ENCODE measurements at places on chromosomes 4 and X.
A peak's percentile ranks its signal among the peaks of the same experiment; 100 is the strongest.

DNA sequence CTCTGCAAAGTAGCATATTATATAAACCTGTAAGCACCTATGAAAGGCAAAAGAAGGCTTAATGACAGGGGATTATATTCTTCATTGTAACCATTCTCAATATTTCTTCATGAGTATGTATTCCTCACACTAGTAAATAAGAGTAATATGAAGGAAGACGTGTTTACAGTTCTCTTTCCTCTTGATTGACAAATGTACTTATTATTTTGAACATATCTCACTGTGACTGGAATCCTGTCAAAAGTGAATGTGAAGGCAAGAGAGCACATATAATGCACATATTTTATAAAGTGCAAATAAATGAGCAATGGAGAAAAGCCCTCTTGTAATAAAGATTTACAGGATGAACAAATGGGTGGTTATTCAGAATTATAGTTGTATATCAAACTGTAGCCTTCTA lies 19.7 kb downstream of the FAM47A start:
- no peak for DNase-seq

GRCh38 chrX:29348288-29348687 lies 761.0 kb downstream of the IL1RAPL1 start:
- DNase-seq, result peak; percentile 3

DNA sequence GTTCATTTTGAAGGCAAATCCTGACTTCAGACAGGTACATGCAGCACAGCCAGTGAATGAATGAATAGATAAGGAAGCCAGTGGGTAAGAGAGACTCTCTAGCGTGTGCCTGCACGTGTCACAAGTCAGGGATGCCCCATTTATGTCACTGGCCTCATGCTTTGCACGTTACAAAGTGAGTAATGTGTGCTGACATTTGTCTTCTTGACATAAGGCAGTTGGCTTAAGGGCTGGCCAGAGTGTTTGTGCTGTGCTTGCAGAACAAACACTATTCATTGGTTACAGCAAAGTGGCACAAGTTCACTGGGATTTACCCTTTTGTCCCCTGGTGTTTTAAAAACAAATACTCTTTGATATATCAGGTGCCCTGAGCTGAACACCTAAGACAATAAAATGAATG lies 55.9 kb downstream of the CRMP1 start:
- no peak for DNase-seq

GRCh38 chr4:102599455-102599854 lies 98.3 kb downstream of the NFKB1 start:
- no peak for DNase-seq

- peak; percentile 11 for DNase-seq
These were observed 179.6 kb upstream of the TENM3 start for GRCh38 chr4:182063651-182064050.

DNA sequence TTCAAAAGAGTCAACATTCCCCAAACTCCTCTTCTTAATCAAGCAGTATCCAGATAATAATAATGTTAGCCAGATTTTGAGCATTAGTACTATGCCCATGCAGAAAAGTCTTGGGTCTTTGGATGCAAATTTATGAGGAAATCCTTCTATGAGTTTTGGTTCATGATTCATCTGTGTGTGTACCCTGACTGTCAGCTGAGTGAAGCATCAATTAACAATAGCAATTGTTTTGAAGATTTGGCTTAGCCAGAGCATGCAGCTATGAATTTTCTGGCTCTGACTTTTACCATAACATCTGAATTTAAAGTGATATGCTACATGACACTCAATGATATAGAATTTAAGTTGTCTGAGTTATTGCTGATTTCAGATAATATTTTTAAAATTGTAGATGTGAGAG lies 145.8 kb downstream of the KLHL4 start:
- DNase-seq, result no peak

DNA sequence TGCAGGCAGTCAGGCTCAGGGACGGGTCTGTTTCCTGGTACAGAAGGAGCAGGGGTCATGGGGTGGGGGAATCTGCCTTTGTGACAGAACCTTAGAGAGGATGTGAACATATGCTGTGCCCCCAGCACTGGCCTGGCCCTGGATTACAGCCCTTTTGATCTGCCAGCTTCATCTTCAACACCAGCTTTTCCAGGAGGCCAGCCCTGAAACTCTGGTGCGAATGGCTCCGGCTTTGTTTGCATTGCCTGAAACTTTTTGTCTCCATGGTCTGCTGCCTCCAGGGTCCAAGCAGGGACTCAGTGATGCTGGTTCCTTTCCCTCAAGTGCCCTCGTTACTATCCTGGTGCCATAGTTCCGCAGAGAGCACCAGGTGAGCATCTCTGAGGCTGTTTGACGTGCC lies 2.1 kb downstream of the CNGA2 start:
- DNase-seq, result no peak

GRCh38 chr4:145784036-145784435 lies 104.1 kb downstream of the C4orf51 start:
- no peak for DNase-seq

DNA sequence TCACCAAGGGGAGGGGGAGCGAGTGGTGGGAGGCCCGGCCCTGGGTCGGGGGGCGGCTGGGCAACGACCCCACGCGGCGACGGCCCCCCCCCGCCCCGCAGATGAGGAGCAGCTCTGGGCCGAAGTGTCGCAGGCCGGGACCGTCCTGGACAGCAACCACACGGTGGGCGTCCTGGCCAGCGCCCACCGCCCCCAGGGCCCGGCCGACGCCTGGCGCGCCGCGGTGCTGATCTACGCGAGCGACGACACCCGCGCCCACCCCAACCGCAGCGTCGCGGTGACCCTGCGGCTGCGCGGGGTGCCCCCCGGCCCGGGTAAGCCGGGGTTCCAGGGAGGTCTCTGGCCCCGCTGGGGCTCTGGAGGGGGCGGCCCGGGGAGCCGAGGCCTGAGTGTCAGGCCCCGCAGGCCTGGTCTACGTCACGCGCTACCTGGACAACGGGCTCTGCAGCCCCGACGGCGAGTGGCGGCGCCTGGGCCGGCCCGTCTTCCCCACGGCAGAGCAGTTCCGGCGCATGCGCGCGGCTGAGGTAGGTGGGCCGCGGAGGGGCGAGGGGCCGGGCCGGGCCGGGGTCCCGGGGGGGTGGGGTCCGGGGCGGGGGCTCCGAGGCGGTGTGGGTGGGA lies 8.7 kb upstream of the FGFRL1 start:
- no peak for DNase-seq

- peak; percentile 93 for DNase-seq
These were observed 91.2 kb upstream of the C1QTNF7 start for GRCh38 chr4:15336410-15337167.

DNA sequence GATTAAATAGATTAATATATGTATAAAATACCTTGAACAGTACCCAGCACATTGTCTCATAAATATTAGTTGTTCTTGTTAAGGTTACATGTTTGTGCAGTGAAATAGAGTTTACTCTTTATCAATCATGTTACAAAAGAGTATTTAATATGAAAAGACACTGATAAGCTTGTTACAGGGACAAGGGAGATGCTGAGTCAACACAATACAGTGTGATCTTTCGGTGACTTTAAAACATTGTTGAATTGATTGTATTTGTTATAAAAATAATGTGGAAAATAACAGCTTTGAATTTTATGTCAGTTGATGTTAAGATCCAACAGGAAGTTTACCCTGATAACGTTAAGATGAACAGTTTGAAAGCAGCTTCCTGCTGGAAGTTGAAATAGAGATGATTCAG lies 1.4 kb upstream of the WDR13 start:
- no peak for DNase-seq

- no peak for DNase-seq
These were observed 67.8 kb downstream of the NBDY start for GRCh38 chrX:56796641-56797395.

DNA sequence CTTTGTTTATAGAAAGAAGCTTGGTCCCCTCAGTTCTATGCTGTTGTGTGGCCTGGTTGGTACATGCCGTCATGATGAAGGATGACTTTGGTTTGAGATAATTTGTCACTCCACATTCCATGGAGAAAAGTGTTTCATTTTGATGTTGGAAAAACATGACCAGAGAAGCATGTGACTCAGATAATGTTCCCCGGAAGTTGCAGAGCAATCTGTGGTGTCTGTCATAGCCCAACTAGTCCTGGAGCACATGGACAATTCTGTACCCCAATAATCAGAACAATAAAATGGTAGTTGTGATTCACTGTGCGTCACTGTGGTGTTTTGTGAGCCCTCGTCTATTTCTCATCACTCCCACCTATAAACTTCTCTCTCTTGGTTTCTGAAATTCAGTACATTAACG lies 85.1 kb downstream of the PDK3 start:
- DNase-seq, result peak; percentile 7

DNA sequence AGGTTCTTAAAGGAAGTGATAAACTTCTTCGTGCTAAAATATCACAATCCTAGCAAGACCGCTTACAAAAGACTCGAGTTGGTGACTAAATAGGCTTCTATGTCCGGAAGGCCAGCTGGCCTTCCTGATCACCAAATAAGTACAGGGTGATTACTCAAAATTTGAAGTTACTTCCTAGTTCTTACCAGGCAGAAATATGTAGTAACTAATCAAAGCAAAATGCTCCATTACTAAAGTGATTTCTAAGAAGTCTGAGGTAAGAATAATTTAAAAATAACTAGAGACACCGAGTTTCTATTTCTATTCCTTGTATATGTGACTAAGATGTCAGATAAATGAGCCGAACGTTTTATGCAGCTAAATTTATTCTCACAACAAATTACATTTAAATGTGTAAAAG lies 62.2 kb downstream of the NSUN7 start:
- no peak for DNase-seq

- DNase-seq, result no peak
These were observed 73.6 kb downstream of the MED28 start for GRCh38 chr4:17688011-17688441.

- DNase-seq, result no peak
These were observed 4.3 kb downstream of the FGFRL1 start for GRCh38 chr4:1015746-1016145.

GRCh38 chrX:108312957-108313356 lies 125.3 kb downstream of the COL4A6 start:
- peak; percentile 65 for DNase-seq

GRCh38 chr4:71604785-71605184 lies 179.1 kb downstream of the GC start:
- no peak for DNase-seq

- peak; percentile 27 for DNase-seq
These were observed 73.5 kb downstream of the CLCN5 start for GRCh38 chrX:49995795-49996455.

- peak; percentile 22 for DNase-seq
These were observed 931.7 kb downstream of the CENPC start for GRCh38 chr4:66613591-66613990.

DNA sequence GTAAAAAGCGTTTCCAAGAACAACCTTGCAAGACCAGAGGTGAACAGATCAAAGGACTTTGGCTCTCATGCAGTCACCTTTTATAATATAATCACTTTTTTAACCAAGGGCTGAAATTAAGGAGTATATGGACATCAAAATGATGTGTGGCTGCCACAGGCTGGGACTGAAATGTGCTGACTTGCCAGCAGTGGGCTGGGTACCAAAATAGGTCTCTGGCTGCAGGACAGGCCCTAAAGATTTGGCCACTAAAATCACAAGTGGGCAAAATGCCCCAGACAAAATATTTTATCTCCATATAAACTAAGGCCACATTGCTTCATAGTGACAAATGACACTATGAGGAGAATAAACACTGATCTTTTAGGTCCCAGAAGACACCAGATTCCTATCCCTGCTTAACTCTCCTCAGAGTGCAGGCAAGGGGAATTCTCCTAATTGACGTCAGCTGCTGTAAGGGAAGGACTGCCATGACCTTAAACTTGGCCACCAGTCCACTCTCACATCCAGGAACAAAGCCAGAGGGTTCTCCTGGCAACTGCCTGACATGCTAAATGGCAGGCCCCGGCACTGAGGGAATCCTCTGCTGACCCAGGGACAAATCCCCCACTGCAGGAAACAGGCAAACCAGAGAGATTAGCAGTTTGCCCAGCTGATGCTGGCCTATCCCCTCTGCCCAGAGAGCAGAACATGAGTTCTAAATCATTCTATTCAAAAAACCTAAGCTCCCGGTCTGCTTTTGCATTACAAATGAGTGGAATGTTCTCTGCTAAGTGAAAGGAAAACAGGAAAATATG lies 155.8 kb downstream of the PPP3CA start:
- peak; percentile 71 for DNase-seq

- no peak for DNase-seq
These were observed 23.9 kb downstream of the ZFYVE28 start for GRCh38 chr4:2394528-2394927.

- DNase-seq, result no peak
These were observed 15.0 kb downstream of the EREG start for GRCh38 chr4:74379912-74380311.

GRCh38 chr4:88761861-88762523 lies 64.4 kb upstream of the NAP1L5 start:
- DNase-seq, result no peak

DNA sequence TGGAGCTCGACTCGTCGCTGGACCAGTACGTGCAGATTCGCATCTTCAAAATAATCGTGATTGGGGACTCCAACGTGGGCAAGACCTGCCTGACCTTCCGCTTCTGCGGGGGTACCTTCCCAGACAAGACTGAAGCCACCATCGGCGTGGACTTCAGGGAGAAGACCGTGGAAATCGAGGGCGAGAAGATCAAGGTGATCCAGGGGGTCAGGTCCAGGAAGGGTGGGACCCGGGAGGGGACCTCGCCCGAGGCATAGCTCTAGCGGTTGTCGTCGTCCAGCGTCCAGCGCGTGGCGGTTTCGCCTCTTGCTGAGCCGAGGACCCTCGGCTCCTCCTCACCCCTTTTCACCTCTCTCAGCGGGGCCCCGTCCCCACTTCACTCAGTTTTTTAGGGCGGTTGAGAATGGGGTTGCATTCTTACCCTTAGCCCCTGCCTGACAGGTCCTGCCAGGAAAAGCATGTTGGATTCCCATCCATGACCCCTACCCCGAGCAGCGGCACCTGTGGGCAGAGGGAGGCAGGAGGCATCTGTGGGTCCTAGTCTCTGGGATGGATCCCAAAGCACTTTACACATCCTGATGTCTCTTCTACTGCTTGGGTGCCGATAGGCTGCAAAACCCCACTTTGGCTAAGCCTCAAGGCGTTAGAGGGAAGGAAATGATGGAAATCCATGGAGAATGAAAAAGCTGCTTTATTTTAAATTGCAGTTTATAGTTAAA lies 524 bp downstream of the RAB33A start:
- no peak for DNase-seq

DNA sequence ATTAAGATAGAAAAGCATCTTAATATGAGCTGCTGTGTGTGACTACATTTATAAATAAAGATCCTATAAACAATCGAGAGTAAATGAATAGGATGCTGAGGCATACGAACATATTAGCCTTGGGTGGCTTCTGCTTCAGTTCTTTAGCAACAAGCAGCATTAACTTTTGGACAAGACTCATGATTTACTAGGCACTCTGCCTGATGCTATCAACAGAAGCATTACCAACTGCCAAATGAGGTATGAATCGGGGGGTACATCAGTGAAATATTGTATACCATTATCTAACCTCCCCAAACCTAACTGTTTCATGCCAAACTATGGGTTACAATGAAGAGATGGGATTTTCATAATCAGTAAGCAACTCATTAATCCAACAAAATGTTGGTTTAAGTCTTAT lies 113.1 kb downstream of the RAB28 start:
- DNase-seq, result no peak

DNA sequence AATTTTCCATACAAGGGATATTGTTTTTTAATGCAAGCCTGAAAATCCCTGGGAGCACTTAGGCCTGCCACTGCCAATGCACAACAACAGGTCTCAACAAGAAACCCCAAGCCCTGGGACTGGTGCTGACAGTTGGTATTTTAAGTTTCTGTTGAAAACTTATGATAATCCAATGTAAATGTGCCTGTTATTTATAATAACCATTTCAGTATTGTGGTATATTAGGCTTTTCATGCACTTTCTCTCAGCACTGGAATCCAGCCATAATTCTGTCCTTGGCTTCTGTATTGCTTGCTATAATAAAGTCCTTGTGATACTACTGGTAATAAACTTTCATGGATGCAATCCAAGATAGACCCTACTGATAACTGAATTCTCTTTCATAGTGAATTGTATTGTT lies 218.9 kb downstream of the PCDH7 start:
- no peak for DNase-seq
